ENCODE measurements at places on chromosomes 16 and 17.

DNA sequence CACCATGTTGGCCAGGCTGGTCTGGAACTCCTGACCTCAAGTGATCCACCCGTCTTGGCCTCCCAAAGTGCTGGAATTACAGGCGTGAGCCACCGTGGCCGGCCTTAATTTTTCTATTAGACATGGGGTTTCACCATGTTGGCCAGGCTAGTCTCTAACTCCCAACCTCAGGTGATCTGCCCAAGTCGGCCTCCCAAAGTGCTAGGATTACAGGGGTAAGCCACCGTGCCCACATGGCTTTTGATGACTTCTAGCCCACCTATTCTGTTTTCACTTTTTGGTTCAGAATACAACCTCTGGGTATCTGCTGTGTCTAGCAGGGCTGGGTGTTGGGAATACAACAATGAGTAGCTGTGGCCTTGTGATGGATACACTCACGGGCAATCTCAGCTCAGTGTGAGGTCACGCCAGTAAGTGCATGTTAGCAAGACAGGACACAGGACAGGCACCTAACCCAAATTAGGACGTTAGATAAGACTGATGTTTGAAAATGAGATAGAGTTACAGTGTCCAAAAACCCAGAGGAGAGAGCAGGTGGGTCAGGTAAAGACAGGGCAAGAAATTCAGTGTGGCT, 14.1 kb upstream of the YWHAE start:
- no peak for DNase-seq

GRCh38 chr17:55229276-55229675, 35.5 kb upstream of the HLF start:
- DNase-seq: no peak

GRCh38 chr17:3981455-3981854, 17.2 kb upstream of the ATP2A3 start:
- DNase-seq: no peak

GRCh38 chr17:76268991-76269981, 4.1 kb downstream of the UBALD2 start:
- DNase-seq: no peak

GRCh38 chr16:20203272-20203671, 124.0 kb downstream of the GP2 start:
- DNase-seq: no peak

DNA sequence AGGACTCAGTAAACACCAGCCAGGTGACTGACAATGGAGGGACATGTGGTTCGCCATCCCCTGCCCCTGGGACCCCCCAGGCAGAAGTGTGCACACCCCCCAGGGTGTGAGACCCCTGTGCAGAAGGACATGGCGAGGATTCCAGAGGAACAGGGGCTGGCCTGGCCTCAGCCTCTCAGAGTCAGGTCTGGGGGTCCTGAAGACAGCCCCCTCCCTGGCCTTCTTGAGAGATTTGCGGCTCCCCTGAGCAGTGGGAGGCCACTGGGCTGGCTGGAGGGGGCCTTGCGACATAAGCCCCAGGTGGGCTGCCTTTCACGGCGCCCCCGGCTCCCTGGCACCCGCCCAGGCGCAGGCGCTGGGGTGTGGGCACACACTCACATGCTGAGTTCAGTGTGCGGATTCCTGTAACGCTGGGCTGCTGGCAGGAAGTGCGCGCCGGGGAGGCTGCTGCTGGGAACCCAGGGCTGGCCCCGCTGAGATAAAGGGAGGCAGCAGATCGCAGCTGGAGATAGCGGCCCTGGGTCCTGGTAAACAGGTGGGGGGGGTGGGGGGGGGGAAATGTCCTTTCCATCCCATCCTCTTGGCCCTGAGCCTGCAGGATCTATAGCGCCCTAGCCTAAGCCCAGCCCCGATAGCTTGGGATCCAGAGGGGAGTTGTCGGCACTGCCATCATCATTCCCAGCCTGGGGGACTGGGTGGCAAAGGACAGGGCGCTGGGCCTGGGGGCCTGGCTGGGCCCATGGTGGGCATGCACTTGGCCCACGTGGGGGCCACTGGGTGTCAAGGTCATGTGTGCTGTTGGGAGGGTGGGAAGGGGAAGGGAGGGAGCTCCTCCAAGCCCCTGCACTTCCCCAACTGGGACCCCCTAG, 27.1 kb downstream of the TMEM235 start:
- DNase-seq: no peak

DNA sequence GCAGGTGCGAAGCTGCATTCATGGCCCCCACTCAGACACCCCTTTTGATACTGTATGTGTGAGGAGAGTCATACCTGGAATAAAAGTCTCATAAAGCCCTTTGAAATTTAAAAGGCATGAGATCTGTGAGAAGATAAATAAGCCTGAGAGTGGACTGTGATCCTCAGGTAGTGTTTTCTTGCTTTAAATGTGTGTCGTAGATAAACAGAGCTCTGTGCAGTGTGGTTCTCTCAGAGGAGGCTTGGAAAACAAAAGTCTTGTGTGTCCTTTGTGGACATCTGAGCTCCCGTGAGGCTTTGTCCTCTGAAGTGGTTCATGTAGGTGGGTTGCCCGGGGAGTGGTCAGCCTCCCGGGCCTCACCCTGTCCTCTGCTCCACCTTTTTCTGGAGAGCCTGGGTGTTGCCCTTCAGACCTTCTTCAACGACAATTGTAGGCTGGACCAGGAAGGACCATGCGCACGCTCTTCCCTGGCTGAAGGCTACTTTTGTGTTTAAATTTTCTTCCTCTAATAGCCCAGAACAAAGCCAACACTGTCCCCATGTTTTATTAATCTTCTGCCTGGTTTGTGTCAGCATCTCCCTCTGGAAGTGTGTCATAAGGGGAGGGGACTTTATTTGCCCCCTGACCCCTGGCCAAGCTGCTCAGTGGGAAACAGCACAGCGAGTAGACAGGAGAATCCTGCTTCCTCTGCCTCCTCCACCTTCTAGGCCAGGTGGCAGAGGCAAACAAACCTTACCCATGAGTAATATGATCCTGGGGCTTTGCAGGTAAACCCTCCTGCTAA, 151.2 kb downstream of the MSI2 start:
- DNase-seq: no peak

DNA sequence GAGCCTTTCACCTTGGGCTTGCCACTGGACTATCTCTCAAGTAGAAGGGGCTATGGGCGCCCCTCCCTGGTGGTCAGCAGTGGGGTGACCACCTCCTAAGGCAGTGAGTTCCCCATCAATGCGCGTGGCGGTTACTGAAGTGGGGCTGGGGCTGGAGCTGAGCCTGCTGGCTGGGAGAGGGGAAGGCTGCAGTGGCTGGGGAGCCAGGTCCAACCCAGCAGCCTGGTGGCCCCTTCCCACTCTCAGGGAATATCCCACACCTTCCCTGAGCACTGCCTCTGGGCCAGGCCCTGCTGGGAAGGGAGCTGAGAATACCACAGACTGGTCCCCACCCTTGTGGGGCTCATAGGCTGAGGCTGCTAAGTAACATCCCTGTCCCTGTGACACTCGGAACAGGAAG, 19.8 kb upstream of the MPRIP start:
- DNase-seq: no peak

DNA sequence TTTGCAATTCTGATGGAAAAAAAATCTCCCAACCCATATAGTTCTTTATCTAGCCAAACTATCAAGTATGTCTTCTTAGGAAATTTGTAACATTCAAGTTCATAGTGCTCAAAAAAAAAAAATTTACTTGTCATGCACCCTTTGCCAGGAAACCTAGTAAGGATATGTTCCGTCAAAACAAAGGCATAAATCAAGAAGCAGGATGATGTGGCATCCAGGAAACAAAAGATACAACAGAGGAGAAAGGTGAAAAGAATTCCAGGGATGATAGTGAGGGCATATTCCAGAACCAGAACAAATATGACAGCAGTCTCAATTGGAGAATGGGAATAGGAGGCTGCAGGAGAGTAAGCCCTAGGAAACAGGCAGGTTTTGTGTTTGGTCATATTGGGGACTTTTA, 104.6 kb downstream of the SPAG9 start:
- DNase-seq: no peak

- no peak for DNase-seq
Measured at GRCh38 chr16:69555437-69555836, 10.3 kb upstream of the NFAT5 start.

- no peak for DNase-seq
Measured at GRCh38 chr17:47630614-47631013, 19.1 kb upstream of the KPNB1 start.

GRCh38 chr16:4692460-4693295, 684 bp upstream of the NUDT16L1 start:
- peak; percentile 84 for DNase-seq

DNA sequence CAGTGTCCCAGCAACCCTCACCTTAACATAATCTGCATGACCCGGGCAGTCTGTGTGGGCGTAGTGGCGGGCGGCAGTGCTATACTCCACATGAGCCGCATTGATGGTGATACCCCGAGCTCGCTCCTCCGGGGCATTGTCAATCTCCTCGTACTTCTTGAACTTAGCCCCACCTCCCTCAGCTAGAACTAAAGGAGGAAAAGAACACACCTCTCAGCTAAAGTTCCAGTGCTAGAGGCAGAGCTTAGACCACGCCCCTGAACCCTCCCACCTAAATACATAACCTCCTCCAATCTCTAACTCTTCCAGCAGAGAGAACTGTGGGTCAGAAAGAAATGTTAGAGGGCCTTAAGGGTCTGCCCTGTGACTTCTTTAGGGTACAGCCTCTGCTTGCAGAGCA, 855 bp downstream of the TUFM start:
- no peak for DNase-seq

DNA sequence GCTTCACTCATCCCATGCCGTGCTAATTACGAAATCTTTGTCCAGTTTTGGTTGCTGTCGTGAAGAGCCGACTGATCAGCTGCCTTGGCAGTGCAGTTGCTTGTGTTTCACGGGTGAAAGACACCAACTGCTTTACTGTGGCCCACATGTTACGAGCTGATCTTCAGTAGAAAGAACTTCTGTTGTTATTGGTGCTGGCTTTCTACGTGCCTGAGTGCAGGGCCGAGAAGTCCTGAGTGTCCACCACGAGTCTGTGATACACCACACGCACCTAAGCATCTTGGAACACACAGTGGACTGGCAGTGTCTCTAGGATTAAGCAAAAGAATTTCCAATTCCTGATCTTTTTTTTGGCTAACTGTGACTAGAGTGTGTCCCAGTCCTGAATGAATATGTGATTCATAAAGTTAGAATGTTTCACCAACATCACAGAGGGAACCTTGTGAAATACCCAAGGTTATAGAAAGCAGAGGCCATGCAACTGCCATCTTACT, 70.4 kb upstream of the CLEC18A start:
- no peak for DNase-seq

GRCh38 chr16:87212026-87212425, 105.2 kb downstream of the C16orf95 start:
- DNase-seq: no peak

GRCh38 chr16:3004319-3004718, 8.4 kb upstream of the CLDN9 start:
- no peak for DNase-seq

- no peak for DNase-seq
Measured at GRCh38 chr17:17147821-17148220, 58.3 kb downstream of the PLD6 start.

DNA sequence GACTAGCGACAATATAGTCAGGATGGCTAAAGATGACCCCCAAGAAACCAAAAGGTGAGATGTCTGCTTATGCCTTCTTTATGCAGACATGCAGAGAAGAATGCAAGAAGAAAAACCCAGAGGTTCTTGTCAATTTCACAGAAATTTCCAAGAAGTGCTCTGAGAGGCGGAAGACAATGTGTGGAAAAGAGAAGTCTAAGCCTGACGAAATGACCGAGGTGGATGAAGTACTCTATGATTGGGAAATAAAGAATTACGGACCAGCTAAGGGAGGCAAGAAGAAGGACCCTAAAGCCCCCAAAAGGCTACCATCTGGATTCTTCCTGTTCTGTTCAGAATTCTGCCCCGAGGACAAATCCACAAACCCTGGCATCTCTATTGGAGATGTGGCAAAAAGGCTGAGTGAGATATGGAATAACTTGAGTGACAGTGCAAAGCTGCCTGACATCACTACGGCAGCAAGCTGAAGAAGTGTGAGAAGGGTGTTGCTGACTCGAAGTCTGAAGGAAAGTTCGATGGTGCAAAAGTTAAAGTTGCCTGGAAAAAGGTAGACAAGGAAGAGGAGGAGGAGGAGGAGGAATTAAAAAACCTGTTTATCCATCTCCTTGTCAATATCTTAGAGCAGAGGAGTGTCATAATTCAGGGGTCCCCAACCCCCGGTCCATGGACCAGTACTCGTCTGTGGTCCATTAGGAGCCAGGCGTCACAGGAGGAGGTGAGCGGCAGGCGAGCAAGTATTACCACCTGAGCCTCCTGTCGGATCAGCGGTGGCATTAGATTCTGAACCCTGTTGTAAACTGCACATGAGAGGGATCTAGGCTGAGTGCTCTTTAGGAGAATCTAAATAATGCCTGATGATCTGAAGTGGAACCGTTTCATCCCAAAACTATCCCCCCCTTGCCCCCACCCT, 25.1 kb upstream of the ADGRG1 start:
- DNase-seq: peak; percentile 48

DNA sequence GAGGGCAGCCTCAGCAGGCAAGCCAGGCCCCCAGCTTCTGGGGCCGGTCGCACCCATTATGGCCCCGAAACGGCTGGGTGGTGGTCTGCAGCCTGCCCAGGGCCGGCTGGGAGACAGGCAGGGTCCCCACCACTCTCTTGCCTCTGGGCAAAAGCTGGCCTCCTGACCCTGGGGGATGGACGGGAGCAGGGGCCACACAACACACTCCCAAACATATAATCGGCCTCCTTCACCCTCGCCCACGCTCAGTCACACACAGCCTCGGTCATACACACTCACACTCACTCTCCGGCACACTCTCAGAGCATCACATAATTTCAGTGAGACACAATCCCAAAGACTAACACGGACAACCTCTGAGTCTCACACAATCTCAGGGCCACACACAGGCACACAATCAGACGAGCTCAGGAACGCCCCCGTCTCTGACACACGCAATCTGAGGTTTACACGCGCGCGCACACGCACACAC, 589 bp downstream of the PEMT start:
- DNase-seq: no peak

- DNase-seq: no peak
Measured at GRCh38 chr16:24045641-24046040, 209.9 kb downstream of the PRKCB start.

- DNase-seq: peak; percentile 91
Measured at GRCh38 chr16:22948603-22949368, 134.8 kb downstream of the HS3ST2 start.

DNA sequence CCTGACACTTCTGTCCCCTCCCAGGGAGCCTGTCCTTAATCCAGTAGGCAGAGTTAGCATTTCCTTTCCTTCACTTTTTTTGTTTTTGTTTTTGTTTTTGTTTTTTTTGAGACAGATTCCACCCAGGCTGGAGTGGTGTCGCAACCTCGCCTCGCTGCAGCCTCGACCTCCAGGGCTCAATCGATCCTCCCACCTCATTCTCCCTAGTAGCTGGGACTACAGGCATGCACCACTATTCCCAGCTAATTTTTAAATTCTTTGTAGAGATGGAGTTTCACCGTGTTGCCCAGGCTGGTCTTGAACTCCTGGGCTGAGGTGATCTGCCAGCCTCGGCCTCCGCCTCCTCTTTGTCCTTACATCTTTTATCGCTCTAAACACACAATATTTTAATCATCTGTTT, 4.0 kb downstream of the NHERF1 start:
- DNase-seq: no peak
